Substantia nigra (tissue), 51 donors: ENCODE measurements at places on chromosomes 5 and 9.

- no peak for DNase-seq
These were observed 42.6 kb downstream of the CSF1R start for GRCh38 chr5:150043657-150044328.

DNA sequence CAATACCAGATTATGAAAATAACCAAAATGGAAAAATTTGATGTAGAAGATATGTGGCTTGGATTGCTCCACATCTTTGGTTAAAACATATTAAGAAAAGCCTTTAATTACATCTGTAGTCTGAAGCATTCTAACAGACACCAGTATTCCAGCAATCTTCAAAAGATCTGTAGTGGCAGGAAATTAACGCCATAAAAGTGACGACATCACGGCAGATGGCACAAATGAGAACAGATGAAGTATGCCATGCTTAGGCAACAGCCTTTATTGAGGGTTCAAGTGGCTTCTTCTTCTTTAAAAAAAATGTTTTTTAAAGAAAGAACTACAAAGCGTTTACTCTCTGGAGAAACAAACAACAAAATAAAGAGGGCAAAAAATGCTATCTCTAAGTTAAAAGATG lies 164.2 kb downstream of the MEF2C start:
- DNase-seq: no peak

DNA sequence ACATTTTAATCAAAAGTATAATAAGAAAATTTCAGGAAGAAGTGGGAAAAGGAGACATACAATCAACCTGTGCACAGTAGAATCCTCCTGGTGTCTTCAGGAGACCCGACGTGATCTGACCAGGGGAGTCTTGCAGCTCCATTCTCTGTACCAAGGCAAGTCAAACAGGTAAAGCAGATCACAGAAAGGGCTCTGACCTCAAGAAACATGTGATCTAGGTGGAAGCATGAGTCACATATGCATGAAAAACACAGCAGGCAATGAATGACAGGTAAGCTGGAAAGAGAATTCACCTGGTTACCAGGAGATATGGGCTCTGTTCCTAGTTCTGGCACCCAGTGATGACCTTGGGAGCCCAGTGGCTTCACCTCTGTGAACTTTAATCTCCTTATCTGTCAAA lies 19.4 kb upstream of the FABP6 start:
- DNase-seq: no peak

DNA sequence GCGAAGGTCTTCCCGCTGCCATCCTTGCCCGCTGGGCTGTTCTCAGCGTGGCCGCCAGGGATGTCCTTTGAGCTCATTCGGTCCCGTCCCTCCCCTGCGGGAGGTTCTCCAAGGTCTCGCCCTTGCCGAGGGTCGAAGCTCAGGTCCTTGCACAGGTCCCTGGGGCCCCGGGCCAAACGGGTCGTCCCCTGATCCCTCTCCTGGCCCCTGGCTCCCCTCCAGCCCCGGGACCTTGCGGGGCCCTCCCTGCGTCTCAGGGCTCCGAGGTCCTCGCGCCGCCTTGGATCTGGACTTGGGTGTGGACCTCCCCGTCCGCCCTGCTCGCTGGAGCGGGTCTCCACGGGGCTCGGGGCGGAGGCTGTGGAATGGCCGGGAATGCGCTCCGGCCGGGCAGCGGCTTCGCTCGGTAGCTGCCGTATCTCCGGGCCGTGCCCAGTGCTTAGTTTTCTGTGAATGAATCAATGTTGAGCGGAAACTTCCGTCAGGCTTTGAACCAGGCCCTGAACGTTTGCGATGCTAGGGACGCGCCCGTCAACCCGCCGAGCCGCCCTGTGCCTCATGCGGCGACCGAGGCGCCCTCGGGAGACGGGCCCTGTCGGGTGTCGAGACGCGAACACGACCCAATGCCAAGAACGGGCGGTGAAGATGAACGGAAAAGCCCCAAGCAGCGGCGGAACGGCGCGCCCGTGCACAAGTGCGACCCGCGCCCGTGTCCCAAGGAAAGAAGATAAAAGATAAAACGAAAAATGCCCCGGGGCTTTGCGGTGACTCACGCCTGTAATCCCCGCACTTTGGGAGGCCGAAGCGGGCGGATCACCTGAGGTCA lies 780 bp downstream of the RNU6ATAC start:
- DNase-seq: peak; percentile 51

- no peak for DNase-seq
These were observed 128.8 kb downstream of the FER start for GRCh38 chr5:108876451-108876850.

GRCh38 chr9:37011530-37011929 lies 22.5 kb downstream of the PAX5 start:
- no peak for DNase-seq

DNA sequence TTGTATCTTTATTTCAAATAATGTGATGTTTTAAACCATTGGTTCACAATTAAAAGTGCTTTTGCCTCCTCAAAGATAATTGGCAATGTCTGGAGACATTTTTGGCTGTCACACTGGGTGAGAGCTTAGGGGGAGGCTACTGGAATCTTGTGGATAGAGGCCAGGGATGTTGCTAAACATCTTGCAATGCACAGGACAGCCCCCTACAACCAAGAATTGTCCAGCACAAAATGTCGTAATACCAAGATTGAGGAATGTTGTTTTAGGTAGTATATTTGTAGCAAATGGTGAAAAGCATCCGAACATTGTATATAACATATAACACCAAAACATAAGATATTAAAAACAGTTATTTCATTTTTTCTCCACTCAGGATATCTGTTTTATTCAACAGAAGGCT lies 99.8 kb downstream of the SLC44A1 start:
- DNase-seq: no peak

DNA sequence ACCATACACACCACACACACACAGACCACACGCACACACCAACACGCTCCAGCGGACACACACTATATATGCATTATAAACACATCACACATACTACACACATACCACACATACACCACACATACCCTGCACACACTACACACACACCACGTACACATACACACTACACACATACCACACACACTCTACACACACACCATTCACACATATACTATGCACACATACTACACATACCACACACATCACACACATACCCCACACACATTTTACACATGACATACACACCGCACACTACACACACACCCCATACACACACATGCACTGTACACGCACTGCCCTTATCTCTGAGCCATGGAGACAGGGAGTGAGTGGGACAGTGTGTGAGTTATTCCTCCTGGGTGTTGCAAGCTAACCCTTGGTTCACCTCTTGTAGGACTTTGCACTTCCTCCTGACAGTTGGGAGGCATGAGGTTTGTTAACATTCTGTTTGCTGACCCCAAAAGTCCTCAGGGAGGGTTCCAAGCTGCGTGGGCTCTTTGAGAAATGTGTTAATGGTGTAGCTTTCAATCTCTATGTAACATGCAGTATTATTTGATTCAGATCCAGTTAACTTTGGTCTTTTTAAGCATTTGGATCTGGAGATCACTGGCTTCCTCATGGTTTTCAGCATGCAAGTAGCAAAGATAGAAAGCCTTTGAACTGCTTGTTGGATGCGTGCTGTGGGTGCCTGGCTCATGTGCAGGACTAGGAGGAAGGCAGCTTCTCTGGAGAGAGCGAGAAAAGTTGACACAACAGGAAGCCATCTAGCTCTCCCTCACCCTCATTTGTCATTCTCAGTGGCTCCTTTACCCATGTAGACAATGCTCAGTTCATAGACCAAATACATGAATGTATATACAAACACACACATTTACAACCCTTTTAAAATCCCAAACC lies 13.7 kb downstream of the IL31RA start:
- no peak for DNase-seq

GRCh38 chr5:131610198-131611063 lies 24.6 kb downstream of the RAPGEF6 start:
- DNase-seq: no peak

DNA sequence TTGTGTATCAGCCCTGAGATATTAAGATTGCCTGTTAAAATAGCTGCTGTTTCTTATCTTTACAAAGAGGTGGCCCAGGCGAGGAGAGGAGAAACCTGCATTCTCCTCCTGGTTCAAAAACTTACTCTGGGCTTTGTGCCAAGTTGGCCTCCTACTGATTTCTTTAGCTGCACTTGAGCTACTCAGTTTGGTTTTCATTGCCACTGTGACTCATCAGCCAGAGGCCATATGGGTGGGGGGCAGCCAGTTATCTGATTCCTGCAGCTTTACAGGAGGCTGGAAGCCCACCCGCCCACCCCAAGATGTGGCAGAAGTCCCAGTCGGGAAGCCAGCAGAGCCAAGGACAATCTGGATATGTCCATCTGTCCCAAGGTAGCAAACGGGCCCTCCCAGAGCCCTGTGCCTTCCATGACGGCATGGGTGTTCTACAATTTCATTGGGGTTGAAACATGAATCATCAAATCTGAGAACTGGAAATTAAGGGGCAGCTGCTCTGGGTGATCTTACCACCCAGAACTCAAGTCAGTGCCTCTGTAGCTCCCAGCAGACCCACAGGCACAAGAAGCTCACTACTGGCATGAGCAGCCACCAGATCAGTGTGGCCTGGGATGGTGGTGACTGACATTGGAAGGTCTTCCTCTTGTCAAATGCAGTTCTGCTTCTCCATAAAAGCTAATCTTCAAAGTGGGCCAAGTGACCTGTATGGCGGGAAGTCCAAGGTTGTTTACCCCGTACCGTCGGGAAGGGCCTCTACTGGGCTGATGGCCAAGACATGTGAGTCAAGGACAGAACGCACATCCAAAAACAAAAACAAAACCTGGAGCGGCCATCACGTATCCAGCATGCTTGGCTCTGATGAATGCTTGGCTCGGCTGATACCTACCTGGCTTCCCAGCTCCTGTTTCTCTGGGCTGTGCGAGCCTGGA lies 15.6 kb downstream of the FCN2 start:
- DNase-seq: no peak

DNA sequence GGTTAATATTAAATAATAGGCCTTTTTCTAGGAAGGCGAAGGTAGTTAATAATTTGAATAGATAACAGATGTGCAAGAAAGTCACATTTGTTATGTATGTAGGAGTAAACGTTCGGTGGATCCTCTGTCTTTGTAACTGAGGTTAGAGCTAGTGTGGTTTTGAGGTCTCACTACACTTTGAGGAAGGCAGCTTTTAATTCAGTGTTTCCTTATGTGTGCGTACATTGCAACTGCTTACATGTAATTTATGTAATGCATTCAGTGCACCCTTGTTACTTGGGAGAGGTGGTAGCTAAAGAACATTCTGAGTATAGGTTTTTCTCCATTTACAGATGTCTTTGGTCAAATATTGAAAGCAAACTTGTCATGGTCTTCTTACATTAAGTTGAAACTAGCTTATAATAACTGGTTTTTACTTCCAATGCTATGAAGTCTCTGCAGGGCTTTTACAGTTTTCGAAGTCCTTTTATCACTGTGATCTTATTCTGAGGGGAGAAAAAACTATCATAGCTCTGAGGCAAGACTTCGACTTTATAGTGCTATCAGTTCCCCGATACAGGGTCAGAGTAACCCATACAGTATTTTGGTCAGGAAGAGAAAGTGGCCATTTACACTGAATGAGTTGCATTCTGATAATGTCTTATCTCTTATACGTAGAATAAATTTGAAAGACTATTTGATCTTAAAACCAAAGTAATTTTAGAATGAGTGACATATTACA lies 45.7 kb downstream of the TGFBR1 start:
- no peak for DNase-seq

GRCh38 chr5:40441733-40442132 lies 238.0 kb upstream of the PTGER4 start:
- no peak for DNase-seq

DNA sequence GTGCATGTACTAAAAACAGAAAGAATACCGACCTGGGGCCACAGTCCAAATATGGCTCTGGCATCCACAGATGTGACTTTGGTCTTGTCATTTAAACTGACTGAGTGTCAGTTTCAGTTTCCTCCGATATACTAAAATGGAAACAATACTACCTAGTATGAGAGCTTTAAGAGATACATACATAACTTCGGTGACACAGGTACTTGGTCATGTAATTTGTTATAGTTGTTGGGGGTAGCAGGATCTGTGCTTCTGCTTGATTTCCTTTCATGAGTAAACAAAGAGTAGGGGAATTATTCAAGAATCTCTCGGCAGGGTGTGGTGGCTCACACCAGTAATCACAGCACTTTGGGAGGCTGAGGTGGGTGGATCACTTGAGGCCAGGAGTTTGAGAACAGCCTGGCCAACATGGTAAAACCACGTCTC lies 32.1 kb downstream of the MTMR12 start:
- DNase-seq: no peak

- DNase-seq: no peak
These were observed 9.4 kb upstream of the LRRTM2 start for GRCh38 chr5:138884554-138884953.

- no peak for DNase-seq
These were observed 5.1 kb downstream of the LIFR start for GRCh38 chr5:38551030-38552017.

DNA sequence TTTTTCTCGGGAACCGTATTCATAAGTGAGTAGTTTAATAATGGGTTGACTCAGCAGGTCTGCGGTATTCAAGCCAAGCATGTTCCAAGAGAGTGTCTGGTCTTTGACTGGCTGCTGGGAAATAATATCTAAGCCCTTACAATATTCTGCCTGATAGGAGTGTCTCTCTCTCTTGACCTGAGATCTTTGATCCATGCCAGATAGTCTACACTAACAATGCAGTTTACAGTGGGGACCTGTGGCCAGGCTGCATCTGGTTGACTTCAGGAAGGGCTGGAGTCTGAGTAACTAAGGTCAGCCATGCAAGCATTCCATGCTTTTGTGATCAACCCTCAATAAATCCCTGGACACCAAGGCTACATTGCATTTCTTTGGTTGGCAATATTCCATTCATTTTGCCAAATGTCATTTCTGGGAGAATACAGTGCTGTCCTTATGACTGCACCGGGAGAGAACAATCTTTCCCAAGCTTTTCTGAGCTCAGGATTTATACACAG lies 195.5 kb downstream of the SEMA5A start:
- DNase-seq: no peak

- DNase-seq: no peak
These were observed 81.0 kb downstream of the ESM1 start for GRCh38 chr5:54904425-54904824.

DNA sequence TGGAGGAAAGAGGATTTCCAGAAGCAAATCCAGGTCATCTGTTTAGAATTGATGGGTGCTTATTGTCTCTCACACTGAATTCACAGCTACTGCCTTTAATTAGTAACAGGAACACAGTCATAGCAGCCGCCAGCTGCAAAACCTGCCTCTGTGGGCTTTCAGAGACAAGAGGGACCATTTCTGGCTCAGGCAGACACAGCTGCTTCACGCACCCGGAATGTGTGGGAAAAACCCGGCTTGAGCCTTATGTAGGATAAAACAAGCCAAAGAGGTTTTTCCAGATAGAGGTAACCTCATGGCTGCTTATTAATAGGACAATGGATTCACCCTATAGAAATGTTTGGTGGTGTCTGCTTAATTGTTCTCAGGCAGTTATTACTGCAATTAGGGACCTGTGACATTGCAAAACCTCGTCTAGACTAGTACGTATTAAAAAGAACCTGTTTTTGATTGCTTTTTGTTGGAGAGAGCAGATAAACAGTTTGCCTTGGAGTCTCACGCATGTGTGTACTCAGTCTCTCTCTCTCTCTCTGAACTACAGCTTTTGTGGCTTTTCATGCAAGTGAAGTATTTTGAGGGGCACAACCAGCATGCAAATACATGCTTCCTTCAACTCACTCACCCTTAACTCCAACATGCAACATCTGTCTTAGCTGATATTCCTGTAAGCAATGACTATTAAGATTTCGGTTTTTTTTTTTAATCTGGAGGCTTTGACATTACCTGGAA lies 302.7 kb downstream of the PLK2 start:
- no peak for DNase-seq
